ENCODE measurements at places on chromosomes 2 and 18. TPM values are rescaled to one million over a fixed set of nuclear protein-coding genes. Genes with fewer than 3 reads are reported as not detected.
A peak's percentile ranks its signal among the peaks of the same experiment; 100 is the strongest.

GRCh38 chr2:229175497-229175863 lies 95.6 kb downstream of the PID1 start:
- DNase-seq: no peak

LDLRAD4 gene
- total RNA-seq: 10.1 TPM

DNA sequence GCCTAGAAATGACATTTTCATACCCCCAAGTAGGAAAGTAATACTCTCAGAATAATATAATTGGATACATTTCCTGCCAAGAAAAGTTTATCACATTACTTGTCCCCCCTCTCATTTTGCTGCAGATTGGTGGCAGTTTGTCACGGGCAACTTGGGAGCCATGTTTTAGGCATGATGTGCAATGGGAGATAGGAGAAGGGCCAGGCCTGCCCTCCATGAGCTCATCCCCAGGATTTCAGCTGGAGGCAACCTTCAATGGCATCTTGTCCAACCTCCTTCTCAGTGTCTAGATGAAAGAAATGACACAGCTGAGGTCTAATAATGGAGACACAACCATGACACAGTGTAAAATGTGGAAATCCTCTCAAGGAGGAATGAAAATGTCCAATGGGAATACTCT lies 11.4 kb upstream of the RAB31 start:
- DNase-seq: no peak

GRCh38 chr2:67500541-67500940 lies 103.4 kb downstream of the ETAA1 start:
- no peak for DNase-seq

DNA sequence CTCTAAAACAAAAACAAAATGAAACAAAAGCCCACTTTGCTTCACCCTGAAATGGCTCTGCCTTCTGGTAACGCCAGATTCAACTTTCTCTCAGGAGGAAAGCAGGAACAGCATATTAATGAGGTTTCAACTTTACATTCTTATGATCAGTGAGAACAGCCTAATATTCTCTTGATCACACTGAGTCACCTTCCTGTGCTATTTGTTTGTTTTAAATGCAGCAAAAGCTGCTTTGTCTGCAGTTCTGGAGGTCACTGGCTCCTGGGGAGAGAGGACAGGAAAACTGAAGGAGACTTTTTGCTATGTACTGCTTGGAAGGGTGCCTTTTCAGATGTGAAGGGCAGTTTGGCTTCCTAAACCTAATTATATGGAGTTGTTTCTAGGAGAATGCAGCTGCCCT lies 48.1 kb downstream of the MAIP1 start:
- DNase-seq: no peak

GRCh38 chr2:154697418-154698252 lies 860 bp upstream of the KCNJ3 start:
- no peak for DNase-seq

GRCh38 chr2:42102591-42103450 lies 55.0 kb downstream of the PKDCC start:
- DNase-seq: no peak

GRCh38 chr2:231701456-231702373 lies 6.6 kb upstream of the PTMA start:
- DNase-seq: no peak

DNA sequence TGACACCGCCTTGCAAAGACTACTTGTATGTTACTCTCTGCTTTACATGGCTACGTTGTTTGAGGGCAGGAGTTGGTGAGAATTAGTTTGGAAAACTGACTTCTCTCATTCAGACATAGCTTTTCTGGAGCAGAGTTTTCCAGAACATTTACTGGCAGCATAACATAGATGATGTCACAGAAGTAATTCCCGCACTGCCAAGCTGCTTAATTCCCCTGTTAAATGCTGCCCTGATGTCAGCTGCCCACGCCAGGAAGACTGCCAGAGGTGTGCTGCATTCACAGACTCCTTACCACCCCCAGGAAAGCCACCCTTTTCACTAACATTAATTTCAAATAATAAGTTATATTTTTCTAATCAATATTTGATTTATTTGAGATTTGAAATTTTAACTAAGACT lies 24.7 kb upstream of the PTPN2 start:
- no peak for DNase-seq

SLC30A3 gene
- not detected for total RNA-seq

GRCh38 chr2:19299032-19299431 lies 59.4 kb downstream of the OSR1 start:
- no peak for DNase-seq

DNA sequence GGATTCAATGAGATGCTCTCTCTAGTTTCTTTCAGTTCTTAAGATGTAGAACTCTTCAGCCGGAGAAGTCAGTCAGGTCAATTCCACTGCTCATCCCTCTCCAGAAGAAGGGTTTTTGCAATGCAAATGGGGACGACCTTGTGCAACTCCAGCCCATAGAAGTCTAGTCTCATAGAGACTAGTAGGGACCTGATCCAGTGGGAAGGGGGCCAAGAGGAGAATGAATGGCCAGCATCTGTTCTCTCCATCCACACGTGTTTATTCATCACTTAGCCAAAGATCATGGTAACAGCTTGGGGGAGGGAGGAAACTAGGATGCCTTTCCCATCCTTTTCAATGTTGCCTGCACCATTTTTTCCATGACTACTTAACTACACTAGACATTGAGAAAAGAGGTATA lies 120.2 kb downstream of the LAMA3 start:
- DNase-seq: no peak

GRCh38 chr2:98020516-98020915 lies 24.8 kb upstream of the TMEM131 start:
- no peak for DNase-seq

TEKT4 gene
- total RNA-seq: not detected

LONRF2 gene
- total RNA-seq: 2.2 TPM

DUSP2 gene
- 124 TPM for total RNA-seq

EVX2 gene
- not detected for total RNA-seq

IL36A gene
- not detected for total RNA-seq

DNA sequence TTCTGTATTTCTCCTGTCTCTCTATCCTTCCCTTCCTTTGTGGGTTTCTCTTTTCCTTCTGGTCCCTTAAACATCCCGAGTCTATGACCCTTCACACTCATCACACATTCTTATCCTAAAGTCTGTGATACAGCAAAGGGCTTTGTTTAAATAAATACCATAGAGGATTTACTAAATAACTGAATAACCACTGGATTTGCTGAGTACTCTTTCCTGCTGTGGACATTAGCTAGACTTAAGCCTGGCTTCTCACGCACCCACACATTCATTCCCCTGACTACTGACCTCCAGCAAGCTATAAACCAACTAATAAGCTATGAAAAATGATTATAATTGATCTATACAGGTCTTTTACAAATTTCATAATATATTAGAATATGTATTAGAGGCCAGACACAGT lies 76.6 kb downstream of the COL4A3 start:
- no peak for DNase-seq

- no peak for DNase-seq
Measured at GRCh38 chr2:241265506-241265905, 50.0 kb downstream of the HDLBP start.

DNA sequence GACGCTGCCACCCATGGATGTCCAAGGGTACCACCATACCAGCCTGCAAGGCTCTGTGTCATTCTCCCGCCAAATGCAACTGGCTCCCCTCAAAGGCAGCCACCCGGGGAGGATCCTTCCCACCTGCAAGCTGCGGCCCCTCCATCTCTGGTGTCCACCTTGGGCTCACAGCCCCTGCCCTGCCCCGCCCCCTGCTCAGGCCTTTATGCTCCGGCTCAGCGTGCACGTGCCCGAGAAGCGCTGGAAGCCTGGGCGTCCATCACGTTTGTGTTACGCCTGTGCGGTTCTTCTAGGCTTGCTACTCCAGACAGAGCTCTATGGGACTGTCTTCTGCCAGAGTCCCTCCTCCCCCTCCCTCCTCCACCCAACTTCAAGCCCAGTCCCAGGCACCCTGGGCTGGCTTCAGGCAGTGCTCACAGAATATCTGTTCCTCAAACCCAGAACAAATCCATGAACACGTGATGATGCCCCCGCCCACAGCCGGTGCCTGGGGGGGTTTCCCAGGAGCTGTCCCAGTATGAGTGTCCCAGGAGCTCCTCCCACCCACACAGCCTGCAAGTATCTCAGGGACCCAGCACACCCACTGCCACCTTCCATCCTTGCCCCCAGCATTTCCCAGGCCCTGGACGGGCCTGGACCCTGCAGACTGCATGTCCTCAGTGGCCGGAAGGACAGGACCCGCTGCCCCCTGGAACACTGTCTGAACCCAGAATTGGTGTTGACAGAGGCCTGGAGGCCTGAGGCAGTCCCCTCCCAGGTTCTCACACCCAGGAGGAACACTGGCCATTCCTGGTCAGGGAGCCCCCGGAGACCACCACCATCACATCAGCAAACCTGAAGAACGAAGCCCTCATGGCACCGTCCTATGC lies 30.3 kb downstream of the KIF1A start:
- no peak for DNase-seq

DNA sequence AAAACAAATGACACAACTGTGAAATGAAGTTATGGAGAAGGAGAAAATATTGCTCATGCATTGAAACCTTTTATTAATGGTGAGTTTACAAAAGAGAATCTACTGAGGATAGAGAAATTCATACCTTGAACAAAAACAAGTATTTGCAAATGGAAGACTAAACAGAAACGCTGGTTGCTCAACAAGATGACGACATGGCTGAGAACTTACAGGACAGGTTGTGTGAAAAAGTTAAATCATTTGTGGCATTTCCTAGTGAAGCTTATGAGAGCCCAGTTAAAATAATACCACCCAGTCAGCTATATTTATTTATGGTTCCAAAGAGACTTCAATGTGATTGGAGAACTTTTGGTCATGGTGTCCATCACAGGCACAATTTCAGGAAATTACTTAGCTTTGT lies 148.6 kb upstream of the PKDCC start:
- DNase-seq: no peak

DNA sequence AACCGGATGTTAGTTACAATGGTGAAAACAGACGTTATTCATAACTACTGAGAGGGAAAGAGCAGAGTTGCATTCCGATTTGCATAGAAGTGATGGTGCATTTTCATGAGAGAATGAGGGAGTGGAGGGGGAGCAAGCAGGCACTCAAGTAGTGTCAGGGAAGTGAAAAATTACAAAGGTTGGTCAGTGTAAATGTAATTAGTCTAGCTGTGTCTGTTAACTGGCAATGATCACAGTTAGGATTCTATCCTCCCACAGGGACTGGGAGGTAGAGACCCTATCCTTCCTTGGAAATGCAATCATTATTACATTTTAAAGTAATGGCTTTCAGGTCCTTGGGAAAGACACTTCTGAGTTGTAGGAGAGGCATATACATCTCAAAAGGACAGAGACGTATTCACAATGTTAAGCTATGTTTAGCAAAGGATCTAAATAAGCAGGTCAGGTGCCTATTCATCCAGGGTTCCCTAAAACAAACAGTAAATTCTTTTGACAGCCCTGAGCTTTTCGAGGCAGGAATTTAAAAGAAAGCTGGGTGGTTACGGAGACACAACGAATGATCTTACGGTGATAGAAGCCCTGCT lies 1671.8 kb upstream of the DDX18 start:
- no peak for DNase-seq

DNA sequence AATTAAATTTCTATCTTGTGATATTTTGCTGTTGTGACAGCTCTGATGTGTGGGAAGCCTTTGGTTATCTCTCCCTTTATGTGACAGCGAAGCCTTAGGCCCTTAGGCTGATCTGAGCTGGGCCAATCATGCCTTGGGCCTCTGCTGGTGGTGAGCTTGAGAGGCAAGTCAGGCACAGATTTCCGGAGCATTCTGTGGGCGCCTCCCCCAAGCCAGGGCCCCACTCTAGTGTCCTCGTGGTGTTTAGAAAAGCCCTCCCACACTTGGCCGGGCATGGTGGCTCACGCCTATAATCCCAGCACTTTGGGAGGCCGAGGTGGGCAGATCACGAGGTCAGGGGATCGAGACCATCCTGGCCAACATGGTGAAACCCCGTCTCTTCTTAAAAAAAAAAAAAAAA lies 239.8 kb downstream of the SH3RF3 start:
- DNase-seq: peak; percentile 53

ZNF532 gene
- 58.5 TPM for total RNA-seq

DNA sequence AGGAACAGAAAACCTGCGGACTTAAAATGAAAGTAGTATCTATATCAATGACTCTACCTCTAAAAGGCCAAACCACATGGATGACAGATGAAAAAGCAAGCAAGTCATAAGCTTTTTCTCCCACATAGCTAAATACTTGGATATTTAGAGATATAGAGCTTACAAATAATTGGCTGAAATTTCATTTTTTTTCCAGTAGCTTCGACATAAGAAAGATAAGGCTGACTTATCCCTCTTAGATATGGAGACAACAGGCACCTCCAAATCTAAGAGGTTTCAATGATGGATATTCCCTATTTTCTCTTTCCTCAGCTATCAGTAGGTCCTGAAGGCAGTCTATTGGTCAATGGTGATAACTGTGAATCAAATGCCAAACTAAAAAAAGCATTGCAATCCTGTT lies 460.3 kb downstream of the MEIS1 start:
- DNase-seq: no peak

GRCh38 chr2:9423922-9424272 lies 443 bp downstream of the CPSF3 start:
- DNase-seq: no peak

DNA sequence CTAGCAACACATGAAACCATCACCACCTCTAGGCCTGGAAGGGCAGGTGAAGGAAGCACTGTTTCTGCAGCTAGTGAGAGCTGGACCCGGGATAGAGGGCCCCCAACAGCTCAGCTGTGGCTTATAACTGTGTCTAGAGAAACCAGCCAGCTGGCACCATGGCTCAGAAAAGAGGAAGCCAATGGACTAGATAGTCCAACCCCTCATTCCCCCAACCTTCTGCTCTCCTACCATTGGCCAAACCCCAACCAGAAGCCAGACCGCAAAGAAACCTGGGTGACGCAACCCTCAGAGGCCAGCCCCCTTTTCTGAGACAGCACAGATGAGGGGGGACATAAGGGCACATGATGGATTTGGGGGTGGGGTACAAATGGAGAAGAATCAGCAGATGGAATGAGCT lies 24.3 kb downstream of the SMYD1 start:
- no peak for DNase-seq

GRCh38 chr2:162053808-162054155 lies 20.2 kb downstream of the DPP4 start:
- no peak for DNase-seq

CETN1 gene
- total RNA-seq: not detected
